Esophagus squamous epithelium (tissue), 5 donors: ENCODE measurements at places on chromosomes 7 and 10.

DNA sequence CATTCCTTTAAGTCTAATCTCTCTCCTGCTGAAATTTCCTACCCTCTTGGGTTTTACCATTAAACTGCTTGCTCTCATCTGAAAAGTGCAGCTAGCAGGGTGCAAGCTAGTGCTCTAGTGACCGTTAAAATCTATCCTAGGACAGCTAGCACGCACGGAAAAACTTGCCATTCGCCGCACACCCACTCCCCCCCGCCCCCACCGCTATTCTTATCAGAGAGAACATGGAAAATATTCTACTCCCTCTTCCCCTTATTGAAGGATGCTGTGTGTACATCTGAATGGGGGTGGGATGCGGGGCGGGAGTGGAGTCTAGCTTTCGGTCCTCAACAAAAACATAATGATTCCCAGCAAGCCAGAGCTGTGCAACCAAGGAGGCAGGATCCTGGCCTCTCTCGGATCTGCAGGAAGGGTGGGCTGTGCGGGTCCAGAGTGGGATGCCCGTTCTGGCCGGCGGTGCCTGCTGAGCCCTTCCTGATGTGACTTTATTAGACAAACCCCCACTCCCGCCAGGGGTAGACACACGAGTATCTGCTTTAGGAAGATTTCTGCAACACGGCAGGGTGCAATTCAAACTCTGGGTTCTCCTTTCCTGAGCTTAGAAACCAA lies 1.1 kb upstream of the ADRA2A start:
- DNase-seq = no peak

DNA sequence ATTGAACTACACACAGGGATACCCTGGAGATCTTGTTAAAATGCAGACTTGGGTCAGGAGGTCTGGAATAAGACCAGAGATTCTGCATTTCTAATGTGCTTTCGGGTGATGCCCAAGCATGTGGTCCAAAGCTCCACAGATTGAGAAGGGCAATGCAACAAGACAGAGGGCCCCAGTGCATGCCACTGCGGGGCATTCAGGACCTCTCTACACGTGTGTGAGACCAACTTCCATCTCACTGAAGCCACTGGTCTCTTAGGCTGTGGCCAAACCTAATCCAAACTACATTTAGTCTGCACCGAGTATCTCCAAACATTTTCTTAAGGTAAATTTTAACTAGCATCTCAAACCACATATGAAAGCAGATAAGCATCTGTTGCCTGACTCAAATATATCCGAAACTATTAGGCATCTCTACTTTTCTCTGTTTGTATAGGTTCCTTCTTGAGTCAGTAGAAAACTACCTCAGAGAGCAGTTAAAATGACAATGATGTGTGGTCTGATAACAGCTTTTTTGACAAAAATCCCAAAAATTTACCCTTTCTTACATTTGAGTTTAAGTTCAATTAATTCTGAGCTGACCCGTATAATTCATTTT lies 107.5 kb downstream of the ELMO1 start:
- DNase-seq = no peak

GRCh38 chr10:23391821-23392220 lies 47.1 kb upstream of the OTUD1 start:
- no peak for DNase-seq

DNA sequence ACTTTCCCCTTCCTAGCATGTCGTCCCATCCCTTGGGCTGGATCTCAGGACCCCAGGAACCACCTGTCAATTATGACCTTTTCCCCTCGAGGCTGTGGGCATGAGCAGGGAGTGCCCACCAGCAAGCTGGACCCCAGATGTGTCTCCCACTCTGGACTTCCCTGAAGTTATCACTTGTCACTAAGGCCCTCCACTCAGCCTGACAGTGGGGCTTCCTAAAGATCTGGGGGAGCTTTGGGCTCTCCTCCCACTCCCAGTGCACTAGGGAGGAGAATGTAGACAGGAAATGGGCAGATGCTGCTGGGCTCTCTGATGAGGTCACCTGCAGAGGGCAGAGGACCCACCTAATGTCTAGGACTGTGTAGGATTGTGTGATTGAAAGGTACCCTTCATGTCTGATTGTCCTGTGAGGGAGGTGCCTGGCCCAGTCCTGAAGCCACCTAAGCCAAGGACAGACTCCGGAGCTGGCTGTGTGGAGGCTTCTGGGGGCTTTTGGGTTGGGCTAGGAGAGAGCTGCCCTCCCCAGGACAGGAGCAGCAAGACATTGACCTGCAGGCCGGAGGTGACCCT lies 18.7 kb downstream of the MYO1G start:
- DNase-seq = no peak

GRCh38 chr7:122919643-122920181 lies 33.5 kb upstream of the CADPS2 start:
- DNase-seq = no peak

GRCh38 chr7:135710417-135711138 lies 17.4 kb downstream of the SLC13A4 start:
- no peak for DNase-seq

- no peak for DNase-seq
These were observed 482.9 kb downstream of the POM121L12 start for GRCh38 chr7:53518319-53518718.

GRCh38 chr10:78362406-78363022 lies 328.9 kb downstream of the RPS24 start:
- DNase-seq = no peak

- DNase-seq = no peak
These were observed 5.9 kb downstream of the AKR1B1 start for GRCh38 chr7:134452991-134453473.

DNA sequence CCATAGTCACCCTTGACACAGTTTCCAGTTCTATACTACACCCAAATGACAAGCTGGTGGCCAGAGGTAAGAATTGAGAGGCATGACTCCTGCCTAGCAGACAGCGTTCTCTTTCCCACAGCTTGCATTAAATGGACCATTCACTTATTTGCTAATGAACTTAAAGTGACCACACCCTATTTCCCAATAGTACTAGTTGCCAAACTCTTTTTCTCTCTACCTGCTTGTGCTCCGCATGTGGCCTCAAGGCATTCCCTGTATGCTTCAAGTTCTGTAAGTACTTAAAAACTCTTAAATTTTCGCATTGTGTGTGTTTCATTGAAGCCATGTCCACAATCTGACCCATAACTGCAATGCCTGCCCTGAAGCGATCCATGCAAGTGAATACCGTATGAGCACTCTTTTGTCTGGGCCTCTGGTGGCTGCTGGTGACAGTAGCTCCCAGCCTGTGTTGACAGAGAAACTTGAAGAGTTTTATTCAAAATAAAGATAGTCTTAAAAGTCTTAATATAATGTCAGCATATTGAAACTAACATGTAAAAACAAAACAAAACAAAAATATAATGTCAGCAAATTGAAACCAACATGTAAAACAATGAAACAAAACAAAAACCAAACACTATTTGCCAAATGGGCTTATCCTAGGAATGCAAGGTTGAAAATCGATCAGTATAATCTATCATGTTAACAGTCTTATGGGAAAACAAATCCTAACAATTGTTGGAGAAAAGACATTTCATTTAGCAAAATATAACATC lies 73.6 kb downstream of the CCSER2 start:
- DNase-seq = no peak

DNA sequence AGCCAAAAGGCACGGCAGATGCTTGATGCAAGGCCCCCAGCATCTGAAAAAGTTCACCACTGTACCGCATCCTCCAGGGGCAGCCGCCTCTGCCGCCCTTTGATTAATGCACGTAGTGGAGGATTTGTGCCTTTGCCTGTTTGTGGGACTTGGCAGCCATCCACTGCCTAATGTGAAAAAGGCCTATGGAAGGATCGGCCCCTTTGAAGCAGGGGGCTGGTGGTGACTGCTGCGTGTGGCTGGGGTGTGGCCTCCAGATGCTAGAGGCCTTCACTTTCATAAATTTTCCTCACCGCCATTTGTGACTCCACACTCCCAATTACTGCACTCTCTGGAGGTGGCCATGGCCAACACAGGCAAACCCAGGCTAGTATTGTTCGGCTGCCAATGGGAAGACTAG lies 226.0 kb downstream of the BMPER start:
- DNase-seq = no peak

GRCh38 chr7:89401690-89402089 lies 606.2 kb upstream of the TEX47 start:
- no peak for DNase-seq

- DNase-seq = no peak
These were observed 43.7 kb upstream of the FAM180A start for GRCh38 chr7:135792363-135792668.
